ENCODE measurements at places on chromosomes 6 and 20.

DNA sequence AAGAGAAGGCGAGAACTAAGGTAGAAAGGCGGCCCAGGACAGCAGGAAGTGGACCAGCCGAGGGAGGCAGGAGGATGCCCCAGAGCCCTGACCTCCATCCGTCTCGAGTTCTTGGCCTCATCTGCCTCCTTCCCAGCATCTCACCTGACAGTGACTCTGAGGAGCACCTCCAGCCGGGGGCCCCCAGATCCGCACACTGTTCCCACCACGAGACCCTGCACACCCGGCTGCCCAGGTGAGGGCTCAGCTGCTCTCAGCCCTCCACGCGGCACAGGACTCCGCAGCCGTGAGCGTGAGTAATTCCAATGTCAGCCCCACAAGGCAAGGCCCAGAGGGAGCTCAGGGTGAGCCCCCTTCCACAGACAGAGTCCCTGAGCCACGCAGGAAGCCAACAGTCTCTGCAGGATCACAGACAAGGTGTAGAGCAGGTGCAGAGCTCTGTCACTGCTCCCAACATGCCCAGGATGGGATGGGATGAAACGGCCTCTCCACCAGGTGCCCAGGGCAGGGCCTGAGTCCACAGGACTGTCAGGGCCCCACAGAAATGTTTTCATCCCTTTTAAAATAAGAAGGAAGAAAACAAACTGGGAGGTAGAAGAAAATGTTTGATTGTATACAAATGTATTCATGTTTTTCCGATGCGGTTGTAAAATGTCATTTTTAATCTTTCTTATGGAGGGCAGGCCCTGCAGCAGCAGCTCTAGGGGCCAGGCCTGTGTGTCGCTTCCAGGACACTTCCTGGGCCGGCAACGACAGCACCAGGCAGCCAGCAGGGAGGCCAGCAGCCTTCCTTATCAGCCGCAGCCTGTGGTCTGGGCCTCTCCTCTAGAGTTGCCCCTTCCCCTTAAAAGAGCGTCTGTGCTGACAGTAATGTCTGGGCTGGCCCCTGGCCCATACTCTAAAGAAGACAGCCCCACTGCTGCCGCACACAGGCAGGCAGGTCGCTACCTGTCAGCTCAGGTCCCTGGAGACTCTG lies 66.9 kb downstream of the DLL1 start:
- DNase-seq, result no peak

GRCh38 chr6:106628658-106629102 lies 618 bp downstream of the RTN4IP1 start:
- no peak for DNase-seq

DNA sequence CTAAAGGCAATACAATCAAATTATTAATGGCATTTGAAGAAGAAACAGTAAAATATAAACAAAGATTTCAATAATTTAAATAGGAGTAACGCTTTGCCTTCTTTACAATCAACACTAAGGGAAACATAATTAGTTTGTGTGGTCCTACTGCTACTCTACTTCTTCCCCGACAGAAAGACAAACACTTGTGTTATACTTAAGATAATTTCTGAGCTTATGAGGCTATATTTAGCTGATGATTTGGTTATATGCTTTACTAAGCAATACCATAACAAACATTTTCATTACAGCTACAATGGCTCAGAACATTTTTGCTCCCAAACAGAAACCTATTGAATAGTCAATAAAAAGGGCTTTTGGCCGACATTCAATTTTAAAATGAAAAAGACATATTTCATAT lies 1217.2 kb upstream of the GJE1 start:
- DNase-seq, result no peak

DNA sequence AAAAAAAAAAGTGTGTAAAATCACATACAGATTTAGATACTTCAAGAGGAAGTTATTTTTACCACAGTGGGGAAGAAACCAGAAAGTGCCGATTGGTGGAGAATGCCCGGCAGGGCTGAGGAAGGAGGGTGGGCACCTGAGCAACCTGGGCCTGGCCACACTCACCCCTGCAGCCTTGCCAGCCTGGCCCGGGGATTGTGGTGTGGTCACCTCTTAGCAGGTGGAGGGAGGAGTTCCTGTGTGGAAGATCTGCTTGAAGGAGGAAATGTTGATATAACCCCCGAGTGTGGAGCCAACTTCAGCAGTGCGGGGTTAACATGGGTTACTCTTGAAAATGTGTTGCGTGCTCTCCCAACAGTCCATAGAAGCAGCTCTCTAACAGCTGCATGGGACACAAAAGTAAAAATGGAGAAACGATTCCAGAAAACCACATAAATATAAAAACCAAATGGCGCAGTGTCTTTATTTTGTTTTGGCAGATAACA lies 14.7 kb downstream of the UST start:
- peak; percentile 28 for DNase-seq

- no peak for DNase-seq
Measured at GRCh38 chr6:52042141-52042885, 45.1 kb downstream of the PKHD1 start.

GRCh38 chr6:144415014-144415413 lies 129.9 kb downstream of the UTRN start:
- no peak for DNase-seq

DNA sequence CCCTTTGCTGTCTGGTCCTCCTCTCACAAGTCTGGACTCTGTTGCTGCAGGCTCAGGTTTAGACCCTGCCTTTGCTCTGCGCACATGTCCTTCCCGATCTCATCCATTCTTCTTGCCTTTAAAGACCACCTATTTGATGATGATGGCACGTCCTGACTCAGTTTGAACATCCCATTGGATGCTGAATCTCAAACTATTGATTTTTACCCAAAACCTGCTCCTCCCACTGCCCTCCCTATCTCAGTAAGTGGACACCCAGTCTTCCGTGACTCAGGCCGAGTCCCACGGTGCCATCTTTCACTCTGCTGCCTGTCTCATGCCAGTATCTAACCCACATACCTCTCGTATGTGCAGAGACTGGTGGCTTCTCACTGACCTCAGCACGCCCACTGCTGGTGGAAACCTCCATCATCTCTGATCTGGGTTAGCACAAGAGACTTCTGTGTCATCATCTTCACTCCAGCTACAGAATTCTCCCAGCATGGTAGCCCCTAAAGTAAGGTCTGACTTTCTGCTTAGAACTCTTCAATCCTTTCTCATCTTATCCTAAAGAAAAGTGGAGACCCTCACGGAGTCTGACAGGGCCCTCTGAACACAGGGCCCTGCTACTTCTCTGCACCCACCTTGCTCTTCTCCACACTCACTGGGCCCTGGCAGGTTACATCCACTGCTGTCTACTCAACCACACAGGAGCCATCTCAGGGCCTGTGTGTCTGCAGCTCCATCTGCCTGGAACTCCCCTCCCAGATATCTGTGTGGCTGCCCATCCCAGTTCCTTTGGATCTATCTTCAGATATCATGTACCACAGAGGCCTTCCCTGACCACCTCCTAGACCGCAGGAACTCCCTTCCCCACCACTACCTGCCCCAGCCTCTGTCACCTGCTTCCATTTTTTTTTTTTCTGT lies 387.1 kb upstream of the AGPAT4 start:
- DNase-seq, result no peak

- no peak for DNase-seq
Measured at GRCh38 chr6:37366910-37367309, 13.1 kb downstream of the RNF8 start.

Data from activated effector memory CD4-positive, alpha-beta T cell treated with Interleukin-2 at 50 U/mL for 16 hours (primary cell).